Heart right ventricle (tissue), 16 donors: ENCODE measurements at places on chromosomes 3 and 15. TPM values are rescaled to one million over a fixed set of nuclear protein-coding genes. Genes with fewer than 3 reads are reported as not detected.

The MESP2 gene
- total RNA-seq, result 0.23 TPM

The REC114 gene
- total RNA-seq, result not detected

The ATP11B gene
- total RNA-seq, result 39.4 TPM

The STRIT1 gene
- 1.2 TPM for total RNA-seq

The KATNBL1 gene
- total RNA-seq, result 17.2 TPM

The SLC22A14 gene
- total RNA-seq, result not detected

The DUOXA2 gene
- total RNA-seq, result not detected

The ISLR gene
- 12.8 TPM for total RNA-seq

The CCDC39 gene
- total RNA-seq, result not detected

The VGLL3 gene
- total RNA-seq, result 5.2 TPM

The ABI3BP gene
- total RNA-seq, result 31.7 TPM

The DUOX2 gene
- 0.49 TPM for total RNA-seq

The FSTL1 gene
- total RNA-seq, result 231 TPM

The ACP3 gene
- total RNA-seq, result 0.66 TPM

DNA sequence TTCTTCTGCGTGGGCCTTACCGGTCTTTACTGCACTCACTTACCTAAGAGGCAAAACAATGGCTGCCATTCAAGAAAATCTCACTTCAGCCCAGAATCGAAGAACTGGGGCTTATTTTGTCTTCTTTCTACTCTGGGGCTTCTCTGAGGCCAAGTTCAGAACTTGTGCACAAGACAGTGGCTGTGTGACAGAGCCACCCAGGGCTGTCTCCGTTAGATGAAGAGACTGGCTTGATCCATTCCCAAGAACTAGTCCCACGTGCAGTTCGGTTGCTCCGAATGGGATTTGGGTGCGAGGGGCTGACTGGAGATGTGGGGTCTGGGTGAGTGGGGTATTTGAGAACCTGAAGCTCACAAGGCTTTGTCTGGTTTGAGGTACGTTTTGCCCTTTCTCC, 795 bp upstream of the TCF12 start:
- DNase-seq, result no peak

DNA sequence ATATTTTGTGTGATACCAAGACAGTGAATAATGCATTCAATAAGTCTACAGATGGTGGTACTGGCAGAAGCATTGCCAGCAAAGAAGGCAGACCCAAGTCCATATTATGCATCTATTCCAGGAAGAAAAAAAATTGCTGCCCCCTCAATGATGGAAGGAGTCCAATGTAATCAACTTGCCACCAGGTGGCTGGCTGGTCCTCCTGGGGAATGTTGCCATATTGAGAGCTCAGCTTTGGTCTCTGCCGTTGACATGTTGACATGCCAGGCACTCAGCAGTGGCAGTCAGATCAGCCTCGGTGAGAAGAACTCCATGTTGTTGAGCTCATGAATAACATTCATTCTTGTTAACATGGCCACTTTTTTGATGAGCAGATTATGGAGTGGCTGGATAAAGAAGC, 298.5 kb downstream of the IGSF11 start:
- DNase-seq, result no peak

DNA sequence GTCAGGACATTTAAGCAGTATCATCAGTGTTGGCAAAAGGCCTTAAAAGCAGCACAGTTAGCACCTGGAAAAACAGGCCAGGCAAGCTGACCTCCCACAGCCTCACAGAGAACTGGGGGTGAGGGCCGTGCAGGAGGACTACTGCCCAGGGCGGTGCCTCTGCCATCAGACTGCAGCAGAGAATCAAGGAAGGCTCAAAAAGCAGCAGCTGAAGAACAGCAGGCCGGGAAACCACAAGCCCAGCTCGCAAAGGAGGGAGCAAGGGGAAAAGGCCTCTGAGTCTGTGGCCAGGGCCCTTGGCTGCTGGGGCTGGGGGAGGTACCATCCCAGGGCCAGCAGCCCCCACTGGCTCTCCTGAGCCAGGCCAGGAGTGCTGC, 84.2 kb downstream of the SEC22A start:
- DNase-seq, result no peak

- no peak for DNase-seq
Measured at GRCh38 chr3:193874512-193874911, 261.4 kb upstream of the HES1 start.

- DNase-seq, result no peak
Measured at GRCh38 chr15:100224206-100225185, 117.3 kb downstream of the ADAMTS17 start.

GRCh38 chr3:142566096-142566495, 12.4 kb downstream of the ATR start:
- no peak for DNase-seq

GRCh38 chr3:196662711-196663571, 23.4 kb downstream of the NRROS start:
- DNase-seq, result no peak

- no peak for DNase-seq
Measured at GRCh38 chr3:165256554-165257065, 60.4 kb upstream of the SLITRK3 start.

DNA sequence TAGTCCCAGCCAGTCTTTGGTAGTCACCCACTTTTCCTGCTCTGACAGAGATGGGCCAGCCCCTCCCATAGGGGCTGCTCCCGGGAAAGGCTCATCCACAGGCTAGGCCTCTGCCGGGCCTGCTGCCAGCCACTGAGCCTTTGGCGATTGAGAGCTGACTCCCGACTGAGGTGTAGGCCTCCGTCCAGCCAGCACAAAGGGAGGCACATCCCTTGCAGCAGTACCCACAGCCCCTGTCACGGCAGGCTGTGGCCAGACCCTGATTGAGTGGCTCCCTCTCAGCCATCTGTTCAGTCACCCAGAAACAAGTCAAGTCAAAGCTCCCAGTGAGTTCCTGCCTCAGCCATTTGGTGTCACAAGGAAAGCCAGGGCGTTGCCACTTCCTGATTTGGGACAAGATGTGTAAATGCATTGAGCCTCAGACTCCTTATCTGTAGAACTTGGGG, 6.2 kb upstream of the PAK6 start:
- DNase-seq, result no peak

- no peak for DNase-seq
Measured at GRCh38 chr15:79290642-79291275, 8.2 kb downstream of the ANKRD34C start.

DNA sequence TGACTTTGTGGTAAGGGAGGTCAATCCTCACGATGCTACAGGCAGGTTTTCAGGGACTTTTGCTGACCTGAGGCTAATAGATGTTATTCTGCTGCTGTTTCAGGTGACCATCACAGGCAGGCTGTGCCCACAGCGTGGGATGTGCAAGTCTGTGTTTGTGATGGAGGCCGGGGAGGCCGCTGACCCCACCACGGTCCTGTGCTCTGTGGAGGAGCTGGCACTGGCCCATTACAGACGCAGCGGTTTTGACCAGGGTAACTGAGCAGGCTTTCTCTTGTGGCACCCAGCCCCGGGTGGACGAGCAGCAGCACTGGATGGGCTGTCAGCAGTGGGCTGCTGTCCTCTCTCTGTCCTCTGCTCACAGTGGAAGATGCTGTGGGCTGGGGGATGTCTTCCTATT, 22.0 kb downstream of the FAN1 start:
- DNase-seq, result no peak

DNA sequence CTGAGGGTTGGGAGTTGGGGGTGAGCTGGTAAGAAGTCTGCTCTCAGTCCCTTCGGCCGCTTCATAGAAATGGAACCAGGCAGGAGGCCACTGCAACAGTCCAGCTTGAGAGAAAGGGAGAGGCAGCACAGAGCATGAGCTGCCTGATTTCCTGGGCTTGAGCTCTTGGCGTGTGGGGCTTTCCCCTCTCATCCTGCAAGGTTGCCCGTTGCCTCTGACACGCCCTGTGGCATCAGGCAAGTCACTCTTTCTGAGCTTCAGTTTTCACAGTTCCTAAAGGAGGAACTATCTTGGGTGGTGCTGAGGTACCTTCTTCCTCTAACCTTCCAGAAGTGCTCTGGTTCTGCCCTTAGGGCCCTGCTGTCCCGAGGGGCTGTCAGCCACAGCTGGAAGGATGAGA, 4.9 kb downstream of the MESP2 start:
- no peak for DNase-seq

DNA sequence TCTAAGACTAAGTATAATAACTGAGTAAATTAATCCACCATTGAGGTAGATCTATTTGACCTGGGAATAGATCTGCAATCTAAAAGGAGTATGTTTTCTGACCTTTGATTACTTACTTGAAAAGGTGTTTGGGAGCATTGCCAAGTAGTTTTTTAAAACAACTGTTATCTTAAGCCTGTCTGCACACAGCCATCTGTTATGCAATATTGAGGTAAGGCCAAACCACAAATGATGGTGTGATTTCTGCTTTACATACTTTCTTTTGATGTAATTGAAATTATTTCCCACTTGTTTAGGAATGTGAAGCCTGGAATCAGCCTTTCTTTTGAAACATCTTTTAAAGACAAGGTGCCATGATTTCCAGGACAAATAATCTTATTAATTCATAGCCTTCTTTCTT, 274.0 kb downstream of the BBX start:
- no peak for DNase-seq

DNA sequence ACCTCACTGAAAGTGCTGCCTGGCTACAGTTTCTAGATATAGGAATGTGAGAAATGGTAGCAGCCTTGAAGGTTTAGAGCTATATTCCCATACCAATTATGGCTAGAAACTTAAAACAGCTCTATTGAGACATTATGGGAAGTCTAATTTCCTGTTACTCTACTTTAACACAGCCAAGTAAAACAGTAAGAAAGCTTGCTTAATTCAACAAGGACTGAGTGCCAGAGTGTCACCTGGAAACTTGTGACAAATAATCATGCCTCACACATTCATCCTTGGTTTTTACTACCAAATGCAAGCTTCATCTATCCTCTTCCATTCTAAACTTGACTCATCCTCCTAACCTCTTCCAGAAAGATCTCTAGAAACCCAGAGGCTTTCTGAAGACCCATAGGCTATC, 41.7 kb downstream of the UBE3A start:
- DNase-seq, result no peak

DNA sequence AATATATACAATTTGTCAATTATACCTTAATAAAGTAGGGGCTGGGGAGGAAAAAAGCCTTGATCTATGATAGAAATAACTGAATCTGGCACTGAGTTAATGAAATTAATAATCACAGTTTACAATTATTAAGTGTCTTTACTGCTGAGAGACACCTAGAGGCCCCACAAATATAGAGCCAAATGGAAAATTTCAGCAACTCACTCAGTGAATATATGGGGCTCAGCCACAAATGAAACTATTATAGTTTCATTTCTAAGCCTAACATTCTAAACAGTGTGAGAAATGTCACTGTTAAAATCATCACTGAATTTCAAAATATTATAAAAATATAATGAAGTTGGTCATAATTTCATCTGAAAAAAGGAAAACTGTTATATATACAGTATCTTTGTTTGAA, 40.3 kb downstream of the GNB4 start:
- DNase-seq, result no peak

GRCh38 chr15:92074101-92074500, 220.6 kb downstream of the SLCO3A1 start:
- no peak for DNase-seq

DNA sequence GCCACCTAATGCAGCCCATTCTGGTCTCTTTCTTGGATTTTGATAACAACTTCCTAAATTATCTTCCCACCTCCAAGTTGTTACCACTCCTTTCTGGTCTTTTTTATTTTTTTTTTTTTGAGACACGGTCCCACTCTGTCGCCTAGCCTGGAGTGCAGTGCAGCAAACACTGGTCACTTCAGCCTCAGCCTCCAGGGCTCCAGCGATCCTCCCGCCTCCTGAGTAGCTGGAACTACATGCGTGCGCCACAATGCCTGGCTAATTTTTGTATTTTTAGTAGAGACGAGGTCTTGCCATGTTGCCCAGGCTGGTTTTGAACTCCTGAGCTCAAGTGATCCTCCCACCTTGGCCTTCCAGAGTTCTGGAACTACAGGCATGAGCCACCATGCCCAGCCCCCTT, 92.8 kb upstream of the BHLHE40 start:
- DNase-seq, result no peak

GRCh38 chr3:116263842-116264545, 181.3 kb downstream of the LSAMP start:
- no peak for DNase-seq

DNA sequence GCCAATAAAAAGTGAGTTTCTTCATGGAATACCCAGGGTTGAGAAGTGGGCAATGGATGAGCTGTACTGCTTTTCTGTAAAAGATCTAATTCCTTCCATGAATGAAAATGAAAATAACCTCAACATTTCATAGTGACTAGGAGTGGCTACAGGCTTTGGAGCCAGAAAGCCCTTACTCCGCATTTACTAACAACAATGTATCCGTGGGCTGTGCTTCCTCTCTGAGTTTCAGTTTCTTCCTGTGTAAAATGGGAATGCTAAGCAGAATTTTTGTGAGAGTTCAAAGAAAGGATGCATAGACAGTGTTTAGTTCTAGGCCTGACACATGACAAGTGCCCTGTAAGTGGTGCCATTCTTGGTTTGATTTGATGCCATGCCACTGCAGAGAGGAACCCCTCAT, 47.5 kb upstream of the TM4SF1 start:
- DNase-seq, result no peak

DNA sequence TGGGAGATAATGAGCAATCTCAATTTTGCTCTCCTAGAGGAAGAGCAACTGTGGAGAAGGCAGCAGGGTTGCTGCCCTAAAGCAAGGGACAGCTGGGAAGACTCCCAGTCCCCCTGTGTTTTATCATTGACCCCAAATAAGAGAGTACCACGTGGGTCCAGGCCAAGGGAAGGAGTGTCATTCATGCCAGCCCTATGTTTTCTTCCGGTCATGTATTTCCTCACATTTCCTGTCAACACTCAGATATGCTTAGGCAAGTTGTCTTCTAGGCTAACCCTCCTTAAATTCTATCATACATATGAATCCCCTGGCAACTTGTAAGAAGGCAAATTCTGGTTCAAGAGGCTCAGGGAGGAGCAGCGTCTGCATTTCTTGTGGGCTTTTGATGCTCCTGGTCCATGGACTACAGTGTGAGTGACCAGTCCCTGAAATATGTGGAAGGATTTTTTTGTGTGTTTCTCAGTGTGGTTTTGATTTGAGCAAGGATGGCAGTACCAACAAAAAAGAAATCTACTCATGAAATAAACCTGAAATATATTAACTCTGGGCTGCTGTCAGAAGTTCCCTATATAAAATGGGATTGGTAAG, 31.9 kb upstream of the RPP14 start:
- no peak for DNase-seq

DNA sequence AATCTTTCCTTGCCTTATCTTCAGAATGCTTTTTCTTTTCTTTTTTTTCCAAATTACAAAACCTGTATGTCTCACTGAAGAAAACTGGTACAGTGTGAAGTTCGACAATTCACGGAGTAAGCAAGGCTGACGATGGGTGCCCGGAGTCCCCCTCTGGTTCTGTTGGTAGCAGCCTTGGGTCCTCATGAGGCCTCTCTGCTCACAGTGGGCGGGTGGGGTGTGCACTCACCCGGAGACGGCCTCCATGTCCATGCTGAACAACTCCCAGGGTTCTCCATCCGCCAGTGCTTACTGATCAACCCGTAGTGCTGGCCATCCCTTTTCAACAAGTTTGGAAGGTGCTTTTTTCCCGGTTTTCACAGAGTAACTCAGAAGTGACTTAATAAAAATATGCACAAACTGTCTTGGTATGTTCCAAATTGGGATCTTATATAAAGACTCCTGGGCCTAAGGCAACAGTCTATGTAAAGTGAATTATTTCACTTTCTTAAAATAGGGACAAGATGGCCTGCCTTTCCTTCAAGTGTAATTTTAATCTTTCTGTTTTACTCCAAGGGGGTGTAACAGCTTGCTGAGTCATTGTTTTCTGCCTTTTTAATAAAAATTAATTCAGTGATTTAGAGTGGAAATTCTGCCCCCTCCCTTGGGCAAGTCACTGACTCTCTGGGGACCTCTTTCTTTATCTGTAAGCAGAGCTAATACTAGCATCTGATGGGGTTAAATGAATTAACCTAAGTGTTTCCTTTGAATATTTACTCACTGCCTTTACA, 23.7 kb downstream of the LRRK1 start:
- DNase-seq, result no peak
